Islet precursor cell (in vitro differentiated cells): ENCODE measurements at places on chromosomes 4 and X.

DNA sequence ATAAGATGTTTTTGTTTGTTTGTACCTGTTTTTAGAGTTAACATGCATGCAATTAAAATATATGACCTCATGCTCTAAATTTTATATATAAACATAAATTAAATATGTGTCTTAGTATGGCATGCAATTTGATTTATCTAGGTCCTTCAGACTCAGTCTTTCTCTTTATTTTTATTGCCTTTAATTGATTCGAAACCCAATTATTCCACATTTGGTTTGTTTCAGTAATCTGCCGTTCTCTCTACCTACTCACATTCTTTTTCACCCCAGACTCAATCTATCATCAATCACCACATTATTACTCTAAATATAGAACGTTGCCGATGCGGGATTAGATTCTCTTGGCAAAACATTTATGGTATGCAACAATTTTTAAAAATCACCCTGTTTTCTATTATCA lies 1492.8 kb downstream of the RAPGEF2 start:
- DNase-seq = no peak

- peak; percentile 63 for DNase-seq
Measured at GRCh38 chrX:44104699-44105098, 131.5 kb upstream of the NDP start.

DNA sequence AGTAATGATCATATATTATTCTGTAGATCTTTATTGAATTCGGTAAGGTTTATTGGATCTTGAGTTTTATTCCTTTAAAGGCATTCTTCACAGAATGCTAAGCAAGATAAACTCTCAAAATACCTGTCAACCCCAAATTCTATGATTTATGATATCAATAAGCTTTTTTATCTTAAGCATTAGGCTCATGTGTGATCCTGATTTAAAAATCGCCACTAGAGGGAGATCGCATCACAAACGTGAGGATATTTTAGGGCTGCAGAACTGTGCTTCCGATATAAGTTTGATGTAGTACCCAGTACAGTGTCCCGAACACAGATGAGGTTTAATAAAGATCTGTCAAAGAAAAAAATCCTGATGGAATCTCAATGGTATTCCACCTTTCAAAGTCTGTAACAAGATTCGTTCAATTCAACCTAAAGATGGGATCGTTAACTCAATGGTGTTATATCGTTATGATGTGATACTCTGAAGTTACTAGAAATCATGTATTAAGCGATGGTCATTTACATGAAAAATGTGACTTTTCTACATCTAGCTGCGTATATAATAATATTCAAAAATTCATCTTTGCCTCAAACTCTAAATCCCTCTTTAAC lies 169.0 kb downstream of the CORIN start:
- DNase-seq = no peak

DNA sequence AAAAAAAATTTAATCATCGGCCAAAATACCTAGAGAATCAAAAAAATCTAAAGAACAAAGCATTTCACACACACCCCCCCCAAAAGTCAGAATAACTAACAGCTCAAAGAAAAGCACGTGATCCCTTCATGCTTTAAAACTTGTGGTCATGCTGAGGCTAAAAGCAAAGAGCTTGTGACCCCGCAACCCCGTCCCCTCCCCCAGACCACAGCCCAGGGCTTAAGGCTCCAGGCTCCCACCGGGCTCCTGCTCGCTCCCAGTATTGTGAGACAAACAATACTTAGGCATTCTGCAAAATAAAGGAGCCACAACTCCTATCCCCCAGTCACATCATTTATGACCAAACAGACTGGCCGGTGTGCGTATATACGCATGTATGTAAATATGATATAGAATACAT lies 62.1 kb upstream of the CCDC160 start:
- peak; percentile 58 for DNase-seq

DNA sequence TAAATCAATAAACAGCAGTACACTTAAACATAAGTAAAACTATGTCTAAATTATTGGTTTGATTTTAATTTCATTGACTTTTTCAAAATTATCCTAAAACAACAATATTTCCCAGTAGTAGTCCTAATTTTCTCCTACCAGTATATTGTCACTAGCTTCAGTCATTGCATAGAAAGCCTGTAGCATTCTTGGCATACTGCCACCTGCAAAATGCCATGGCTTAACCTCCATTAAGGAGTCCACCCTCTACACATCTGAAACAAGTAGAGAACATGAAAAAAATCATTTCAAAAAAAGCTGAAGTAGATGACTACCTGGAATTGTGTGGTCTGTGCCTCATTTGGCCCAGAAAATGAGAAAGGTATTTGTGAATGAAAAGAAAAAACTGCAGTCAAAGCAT lies 348.5 kb downstream of the INPP4B start:
- DNase-seq = no peak

GRCh38 chr4:11748164-11748872 lies 319.6 kb upstream of the HS3ST1 start:
- no peak for DNase-seq

- DNase-seq = no peak
Measured at GRCh38 chrX:45794323-45794994, 593.8 kb upstream of the DIPK2B start.

GRCh38 chrX:71215338-71215912 lies 7.6 kb upstream of the GJB1 start:
- DNase-seq = no peak

DNA sequence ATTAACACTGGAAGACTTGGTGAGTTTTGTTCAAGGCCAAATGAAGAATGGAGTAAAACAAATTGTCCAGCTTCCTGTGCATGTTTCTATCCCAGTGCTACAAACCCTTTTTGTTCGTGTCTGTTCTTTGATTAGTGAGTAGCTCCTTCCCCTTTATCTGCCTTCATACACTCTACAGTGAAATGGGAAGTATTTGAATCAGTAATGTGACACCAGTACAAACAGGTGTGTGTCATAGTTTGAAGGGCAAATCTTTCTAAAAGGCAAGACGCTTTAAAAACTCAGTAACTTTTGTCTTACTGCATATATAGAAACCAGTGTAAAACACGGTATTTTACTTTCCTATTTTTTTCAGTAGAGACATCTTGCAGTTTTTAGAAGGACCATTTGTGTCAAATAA lies 5.9 kb downstream of the ARHGEF38 start:
- DNase-seq = no peak

GRCh38 chrX:130902446-130902782 lies 595 bp downstream of the ENOX2 start:
- DNase-seq = no peak

- no peak for DNase-seq
Measured at GRCh38 chr4:91631335-91631734, 672.4 kb upstream of the GRID2 start.

DNA sequence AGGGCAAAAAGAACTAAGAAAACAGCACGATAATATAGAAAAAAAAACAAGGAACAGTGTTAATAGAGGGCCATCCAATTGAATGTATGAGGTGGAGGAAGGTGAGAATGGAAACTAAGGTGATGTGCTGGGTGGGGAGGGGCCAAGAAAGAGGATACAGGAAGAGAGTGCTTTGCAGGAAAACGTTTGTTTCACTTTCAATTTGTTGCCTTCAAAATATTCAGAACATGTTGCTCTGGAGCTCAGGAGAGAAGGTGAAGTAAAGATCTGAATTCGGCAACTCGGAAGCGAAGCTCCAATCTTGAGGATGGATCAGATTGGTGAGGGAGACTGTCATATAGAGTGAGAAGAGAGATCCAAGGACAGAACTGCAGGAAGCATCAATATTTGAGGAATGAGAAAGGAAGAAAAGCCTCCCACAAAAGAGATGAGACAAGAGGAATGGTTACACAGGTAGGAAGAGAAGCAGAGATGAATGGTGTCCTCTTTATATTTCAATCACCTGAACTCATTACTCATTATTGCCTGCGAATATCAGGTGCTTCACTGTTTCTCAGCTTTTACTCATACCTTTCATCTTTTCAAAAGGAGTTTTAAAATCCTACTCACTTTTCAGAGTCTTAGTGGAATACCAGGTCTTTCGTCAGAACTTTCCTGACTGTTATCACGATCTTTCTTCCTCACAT lies 14.7 kb upstream of the SEC24D start:
- no peak for DNase-seq

- no peak for DNase-seq
Measured at GRCh38 chr4:169258141-169258540, 12.6 kb downstream of the SH3RF1 start.

DNA sequence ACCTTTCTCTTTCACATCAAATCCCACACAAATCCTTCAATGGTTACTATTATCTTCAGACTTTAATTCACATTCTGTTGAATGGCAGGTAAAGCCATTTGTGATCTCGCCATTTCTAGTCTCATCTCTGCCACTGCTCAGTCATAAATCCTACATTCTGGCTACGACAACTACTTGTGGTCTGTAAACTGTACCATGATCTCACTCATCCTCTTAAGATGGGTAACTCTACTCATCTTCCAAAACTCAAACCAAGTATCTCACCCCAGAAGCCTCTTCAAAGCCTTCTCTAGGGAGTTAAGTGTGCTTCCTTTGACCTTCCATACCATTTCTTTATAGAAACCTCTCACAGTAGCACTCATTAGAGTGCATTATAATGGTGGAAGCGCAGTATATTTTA lies 101.8 kb downstream of the NEK1 start:
- DNase-seq = no peak

DNA sequence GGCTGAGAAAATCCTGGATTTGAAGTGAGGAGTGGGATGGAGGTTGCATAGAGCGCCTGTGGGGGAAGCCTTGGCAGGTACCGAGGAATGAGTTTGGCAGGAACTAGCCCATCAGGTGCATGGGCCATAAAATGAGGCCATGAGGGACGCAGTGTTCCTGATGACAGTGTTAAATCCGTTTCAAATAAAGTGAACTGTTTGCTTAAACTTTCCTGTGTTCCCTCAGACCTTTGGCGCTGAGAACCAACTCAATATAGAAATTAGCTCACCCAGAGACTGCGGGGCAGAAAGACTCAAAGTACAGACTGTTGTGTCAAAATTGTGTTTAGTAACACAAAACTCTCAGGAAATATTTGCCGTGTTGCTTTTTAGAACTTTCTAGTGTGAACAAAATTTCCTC lies 250.0 kb upstream of the NR3C2 start:
- no peak for DNase-seq

DNA sequence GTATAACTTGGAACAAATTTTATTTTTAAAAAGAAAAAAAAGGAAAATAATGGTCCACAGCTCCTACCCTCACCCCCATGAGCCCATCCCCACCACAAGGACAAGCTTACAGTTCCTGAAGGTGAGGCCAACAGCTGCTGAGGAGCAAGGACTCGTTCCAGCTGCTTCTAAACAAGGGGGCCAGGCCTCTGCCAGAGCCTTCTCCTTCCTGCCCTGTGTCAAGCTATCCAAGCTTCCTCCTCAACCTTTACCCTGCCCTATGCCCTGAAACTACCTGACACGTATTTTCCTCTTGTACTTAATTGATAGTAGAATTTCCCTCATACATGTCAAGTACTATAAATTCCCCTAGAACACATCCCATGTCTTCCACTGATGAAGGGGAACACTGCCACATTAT lies 8.8 kb downstream of the SH3D19 start:
- no peak for DNase-seq

DNA sequence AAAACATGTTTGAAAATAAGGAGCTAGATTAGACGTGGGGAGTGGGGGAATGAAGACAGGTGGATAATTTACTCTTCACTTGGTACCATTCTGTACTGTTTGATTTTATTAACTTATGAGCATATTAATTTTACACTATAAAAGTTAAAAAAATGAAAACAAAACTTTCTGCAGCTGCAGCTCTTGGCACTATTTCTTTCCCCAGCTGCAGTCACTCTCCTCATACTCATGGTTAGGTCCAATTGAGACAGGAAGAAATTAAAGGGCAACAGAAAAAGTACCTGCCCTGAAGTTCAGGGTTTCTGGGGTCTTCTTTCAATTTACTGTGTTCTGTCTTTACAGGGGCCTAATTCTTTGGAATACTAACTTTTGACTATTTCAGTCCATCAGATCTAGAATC lies 15.4 kb downstream of the MAD2L1 start:
- DNase-seq = no peak

DNA sequence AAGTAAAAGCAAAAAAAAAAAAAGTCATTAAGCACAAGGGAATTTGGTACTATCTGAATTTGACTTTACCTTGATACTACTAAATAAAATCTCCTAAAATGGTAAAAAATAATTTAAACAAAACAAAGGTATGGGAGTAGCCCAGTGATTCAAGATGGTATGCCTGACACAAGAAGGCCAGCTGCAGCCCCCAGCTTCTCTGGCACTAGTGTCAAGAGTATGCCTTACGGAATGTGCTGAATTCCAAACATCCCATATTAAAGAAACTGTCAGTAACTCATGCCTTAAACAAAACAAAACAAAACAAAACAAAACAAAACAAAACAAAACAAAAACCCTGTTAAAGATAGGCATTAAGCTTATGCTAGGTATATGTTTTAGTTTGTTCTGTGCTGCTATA lies 80.8 kb downstream of the RASL11B start:
- DNase-seq = no peak

- DNase-seq = no peak
Measured at GRCh38 chr4:81404741-81405140, 67.0 kb downstream of the RASGEF1B start.

DNA sequence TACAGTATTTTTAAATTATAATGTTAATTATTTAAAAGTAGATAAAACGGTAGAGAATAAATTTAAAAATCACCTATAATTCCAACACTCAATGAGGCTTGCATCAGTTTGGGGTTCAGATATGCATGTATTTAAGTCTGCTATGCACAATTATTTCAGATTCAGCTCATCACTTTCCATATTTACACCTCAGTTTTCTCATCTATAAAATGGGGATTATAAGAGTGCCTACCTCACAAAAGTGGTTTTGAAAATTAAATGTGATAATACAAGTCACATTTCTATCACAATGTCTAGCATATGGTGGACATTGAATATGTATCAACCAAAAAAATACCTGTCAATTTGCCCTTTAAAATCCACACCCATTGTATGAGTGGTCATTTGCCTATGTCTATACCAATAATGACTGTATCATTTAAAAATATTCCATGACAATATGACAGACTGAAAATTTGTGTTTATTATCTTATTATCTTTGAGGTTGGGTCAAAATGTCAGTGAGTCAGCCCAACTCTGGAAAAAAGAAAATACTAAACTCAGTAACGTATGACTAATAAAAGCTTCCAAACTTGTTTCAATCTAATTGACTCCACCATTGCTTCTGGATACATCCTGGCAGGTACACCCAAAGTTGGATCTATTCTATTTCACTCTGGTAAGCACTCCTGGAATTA lies 20.8 kb downstream of the OR13H1 start:
- DNase-seq = no peak

GRCh38 chr4:84482564-84483563 lies 16.2 kb downstream of the NKX6-1 start:
- DNase-seq = no peak

DNA sequence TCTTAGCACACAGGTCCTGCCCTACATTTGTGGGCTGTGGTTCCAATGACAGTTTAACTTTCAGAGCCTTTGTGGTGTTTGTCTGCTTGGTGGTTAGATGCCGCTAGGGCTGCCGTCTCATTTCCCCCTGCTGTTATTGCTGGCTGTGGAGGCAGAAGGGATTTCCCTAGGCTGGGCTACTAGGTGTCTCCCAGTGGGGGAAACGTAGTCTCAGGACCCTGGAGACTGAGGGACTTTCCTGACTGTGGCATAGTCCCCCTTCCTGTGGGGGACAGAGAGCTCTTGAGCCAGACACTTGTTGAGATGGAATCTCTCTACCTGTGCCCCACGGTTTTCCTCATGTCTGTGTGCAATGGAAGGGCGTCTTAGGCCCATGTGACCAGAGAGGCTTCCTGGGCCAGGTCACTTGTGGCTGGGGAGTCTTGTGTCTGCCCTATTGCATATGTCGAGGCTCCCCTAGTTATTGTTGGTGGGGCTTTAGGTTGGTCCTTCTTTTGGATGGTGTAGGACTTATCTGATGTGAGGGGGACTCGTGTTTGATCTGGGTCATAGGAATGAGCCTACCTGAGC lies 68.2 kb downstream of the ARHGAP10 start:
- DNase-seq = no peak

- no peak for DNase-seq
Measured at GRCh38 chrX:42941671-42942070, 163.7 kb upstream of the PPP1R2C start.
